Activated CD4-positive, alpha-beta T cell treated with anti-CD3 and anti-CD28 coated beads, Interleukin-2, amount 50 U/mL, for 4 hours (primary cell): ENCODE measurements at places on chromosomes 16 and 17.

DNA sequence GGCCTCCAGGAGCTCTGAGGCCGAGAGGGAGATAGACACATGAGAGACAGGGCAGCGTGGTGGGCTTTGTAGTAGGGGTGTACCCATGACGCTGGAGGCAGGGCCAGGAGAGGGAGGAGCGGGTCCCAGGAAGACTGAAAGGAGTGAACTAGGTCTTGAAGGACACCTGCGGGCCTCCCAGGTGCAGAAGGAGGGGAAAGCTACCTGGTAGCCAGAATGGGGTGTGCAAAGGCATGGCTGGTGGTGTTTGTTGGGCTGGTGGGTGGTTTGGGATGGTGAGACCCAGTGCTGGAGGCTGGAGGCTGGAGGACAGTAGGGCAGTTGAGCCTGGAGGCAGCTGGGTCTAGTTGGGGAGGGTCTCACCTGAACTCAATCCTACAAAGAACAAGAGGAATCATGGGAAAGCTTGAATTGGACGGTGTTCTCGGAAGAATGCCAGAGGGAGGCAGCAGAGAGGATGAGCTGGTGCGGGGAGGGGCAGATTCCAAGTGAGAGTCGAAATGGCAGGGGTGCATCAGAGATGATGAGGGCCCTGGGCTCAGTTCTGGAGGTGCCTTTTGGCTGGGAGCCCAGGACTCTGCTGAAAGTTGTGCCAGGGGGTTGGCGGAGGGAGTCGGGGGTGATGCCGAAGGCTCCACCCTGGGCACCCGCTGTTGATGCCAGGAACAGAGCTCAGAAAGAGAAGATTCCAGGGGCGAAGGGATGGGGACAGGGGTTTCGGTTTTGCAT is 21.2 kb downstream of the C1QTNF1 start:
- DNase-seq = no peak

DNA sequence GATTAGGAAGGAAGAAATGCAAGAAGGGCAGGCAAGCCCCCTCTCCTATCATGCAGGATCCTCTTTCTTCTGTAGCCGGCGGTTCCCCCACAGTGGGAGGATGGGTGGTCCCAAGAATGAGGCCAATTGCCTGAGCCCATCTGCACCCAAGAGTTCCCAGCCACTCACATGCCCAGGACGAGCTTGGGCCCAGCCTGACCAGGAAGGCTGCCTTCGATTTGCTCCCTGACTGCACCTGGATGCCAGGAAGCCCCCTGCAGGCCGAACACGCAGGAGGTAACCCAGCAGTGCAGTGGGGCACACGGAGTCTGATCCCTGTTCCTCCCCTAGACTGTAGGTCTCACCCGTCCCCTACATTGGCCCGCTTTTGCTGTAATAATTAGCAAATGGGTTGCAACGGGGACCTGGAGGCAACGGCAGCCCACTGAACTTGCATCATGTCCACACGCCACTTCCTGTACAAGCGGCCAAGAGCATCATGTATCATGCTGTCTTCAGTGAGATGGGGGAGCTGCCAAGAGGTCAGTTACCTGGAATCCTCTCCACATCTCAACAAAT is 67.5 kb downstream of the AMFR start:
- DNase-seq = no peak

- DNase-seq = no peak
These were observed 25.3 kb downstream of the NXPH3 start for GRCh38 chr17:49600949-49601348.

DNA sequence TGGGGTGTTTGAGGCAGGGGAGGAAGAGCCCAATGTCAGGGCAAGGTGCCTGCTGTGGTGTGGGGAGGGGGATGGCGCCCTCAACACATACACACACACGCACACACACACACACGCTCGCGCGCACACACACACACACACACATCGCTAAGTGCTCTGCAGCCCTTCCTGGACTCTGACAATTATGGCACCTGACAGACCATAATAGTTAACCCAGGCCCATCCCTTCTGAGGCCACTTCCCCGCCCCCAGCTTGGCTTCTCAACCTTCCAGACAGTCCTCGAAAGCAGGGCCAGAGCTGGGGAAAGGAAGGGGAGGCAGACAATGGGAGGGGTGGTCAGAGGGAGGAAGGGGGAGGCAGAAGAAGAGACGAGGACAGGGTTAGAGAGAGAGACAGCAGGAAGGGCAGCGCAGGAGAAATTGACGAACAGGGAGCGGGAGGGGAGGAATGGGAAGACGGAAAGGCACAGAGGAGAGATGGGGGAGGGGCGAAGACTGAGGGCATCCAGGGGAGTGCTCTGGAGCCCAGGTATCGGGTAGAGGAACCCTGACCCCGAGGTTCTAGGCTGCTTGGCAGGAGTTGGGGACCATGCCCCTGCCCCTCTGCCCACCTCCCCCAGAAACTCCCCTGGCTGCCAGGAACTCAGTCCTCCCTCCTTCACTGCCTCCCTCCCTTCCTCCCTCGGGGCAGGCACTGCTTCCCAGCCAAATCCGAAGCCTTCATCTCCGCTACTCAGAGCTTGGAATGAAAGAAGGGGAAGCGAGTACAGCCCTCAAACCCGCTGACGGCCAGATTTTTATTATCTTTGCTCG is 4.0 kb downstream of the SRCIN1 start:
- DNase-seq = no peak

- DNase-seq = no peak
These were observed 156.8 kb downstream of the XYLT1 start for GRCh38 chr16:17313793-17314547.

GRCh38 chr16:30761427-30761927 is 385 bp downstream of the CFAP119 start:
- DNase-seq = no peak

DNA sequence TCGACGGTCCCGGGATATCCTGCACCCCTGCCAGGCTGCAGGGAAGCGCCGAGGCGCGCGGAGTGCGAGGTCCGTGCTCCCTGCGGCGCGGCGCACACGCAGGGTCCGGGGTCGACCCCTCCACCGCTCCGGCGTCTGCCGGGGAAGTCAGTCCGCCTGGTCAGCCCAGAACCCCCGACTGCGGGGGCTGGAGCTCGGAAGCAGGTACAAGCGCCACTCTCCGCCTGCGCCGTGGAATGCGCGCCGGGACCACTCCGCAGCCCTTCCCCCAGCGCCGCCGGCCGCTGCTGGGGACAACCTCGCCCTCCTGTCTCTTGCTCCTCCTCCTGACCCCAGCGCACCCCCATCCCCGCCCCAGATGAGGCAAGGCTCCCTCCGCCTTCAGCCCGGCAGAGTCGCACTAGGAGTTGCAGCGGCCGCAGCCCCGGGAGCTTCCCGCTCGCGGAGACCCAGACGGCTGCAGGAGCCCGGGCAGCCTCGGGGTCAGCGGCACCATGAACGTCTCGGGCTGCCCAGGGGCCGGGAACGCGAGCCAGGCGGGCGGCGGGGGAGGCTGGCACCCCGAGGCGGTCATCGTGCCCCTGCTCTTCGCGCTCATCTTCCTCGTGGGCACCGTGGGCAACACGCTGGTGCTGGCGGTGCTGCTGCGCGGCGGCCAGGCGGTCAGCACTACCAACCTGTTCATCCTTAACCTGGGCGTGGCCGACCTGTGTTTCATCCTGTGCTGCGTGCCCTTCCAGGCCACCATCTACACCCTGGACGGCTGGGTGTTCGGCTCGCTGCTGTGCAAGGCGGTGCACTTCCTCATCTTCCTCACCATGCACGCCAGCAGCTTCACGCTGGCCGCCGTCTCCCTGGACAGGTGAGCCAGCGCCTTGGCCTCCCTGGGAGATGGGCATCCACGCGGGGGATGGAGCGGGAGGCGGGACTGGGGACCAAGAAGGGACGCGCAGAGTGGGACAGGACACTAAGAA is at the start of gene GALR2:
TSS of gene GALR2 (plus strand) at position 392 of the 974 bp plus-strand sequence. CDS start at position 495, 103 bp downstream.
- no peak for DNase-seq

DNA sequence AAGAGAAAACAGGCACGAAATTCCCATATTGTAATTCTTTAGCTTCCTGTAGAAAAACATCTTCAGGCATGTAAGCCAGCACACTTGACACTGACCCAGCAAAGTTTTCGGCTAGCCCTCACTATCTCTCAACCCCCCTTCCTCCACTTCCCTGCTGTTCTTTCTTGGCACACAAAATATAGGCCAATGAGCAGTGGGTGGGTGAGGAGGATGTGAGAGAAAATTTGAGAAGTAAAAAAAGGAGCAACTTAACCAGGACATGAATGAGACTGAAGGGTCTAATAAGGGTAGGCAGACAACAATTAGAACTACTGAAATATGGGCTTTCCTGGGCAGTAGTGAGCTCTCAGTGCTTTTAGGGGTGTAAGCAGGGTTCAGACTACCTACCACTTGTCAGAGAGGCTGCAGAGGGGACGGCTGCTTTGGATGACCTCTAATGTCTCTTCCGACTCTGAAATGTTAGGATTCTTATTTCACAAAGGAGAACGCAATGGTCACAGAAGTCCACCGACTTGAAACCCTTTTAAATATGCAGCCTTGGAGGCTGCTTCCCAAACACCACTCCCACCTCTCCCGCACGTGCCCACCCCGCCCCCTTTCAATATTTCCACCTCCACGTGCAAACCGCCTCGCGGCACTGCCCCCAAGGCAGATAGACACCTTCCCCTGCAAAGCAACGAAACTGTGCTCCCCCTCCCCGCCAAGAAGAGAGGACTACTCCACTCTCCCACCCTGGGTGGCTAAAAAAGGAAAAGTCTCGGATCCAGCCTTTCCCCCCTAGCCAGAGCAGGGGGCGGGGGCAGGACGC is 889 bp downstream of the MBTD1 start:
- no peak for DNase-seq

- DNase-seq = no peak
These were observed 316.3 kb downstream of the SEC14L1 start for GRCh38 chr17:77456951-77457548.

DNA sequence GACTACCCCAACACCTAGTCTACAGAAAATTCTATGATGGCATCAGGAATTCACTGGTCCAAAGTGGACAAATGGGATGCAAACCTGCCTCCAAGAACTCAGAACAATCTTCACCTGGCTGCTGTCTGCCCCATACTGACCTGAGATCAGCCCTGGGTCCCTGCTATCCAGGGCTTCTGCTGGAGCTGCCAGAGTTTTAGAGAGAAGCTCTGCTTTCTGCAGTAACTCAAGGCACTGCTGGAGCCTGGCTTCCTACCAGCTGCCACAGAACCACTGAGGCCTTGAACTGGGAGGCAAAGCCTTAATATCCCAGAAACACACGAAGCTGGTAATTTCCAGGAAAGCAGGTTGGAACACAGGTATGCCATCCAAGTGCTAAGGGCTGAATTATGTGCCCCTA is 7.5 kb downstream of the TMEM170A start:
- no peak for DNase-seq

DNA sequence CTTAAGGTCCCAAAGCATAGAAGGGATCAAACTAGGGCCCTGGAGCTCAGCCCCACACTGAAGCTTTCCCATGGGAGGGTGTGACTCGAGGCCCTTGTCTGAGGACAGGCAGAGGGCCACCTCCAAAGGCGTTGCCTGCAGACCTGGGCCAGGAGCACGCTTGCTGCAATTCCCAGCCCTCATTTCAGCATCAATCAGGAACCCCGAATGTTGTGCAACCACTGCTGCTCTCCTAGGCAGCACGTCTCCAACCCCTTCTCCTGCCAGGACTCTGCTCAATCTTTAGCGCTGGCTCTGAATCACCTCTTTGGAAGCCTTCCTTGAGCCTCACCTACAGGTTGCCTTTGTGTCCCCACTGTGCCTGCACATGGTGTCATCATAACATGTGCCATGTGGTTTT is 14.0 kb upstream of the ATP2C2 start:
- no peak for DNase-seq

GRCh38 chr17:50570032-50570431 is 9.5 kb downstream of the CACNA1G start:
- no peak for DNase-seq

DNA sequence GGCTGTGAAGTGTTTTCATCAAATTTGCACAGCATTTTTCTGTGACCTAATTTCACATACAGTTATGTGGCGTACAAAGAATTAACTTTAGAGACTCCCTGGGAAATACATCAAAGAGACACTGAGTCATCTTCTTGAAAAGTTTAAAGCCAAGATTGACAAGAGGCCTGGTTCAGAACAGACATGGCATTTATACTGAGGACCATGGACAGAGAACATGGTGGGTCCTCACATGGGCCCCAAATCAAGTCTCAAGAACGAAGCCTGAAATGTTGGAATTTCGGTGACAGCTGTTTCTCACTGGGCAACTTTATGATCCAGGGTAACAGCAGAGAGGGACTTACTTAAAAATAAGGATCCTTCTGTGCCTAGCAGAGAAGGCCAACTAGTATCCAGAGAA is 311.5 kb upstream of the KCNJ16 start:
- DNase-seq = no peak

- DNase-seq = peak; percentile 37
These were observed 882 bp downstream of the SCARF1 start for GRCh38 chr17:1644493-1645206.

DNA sequence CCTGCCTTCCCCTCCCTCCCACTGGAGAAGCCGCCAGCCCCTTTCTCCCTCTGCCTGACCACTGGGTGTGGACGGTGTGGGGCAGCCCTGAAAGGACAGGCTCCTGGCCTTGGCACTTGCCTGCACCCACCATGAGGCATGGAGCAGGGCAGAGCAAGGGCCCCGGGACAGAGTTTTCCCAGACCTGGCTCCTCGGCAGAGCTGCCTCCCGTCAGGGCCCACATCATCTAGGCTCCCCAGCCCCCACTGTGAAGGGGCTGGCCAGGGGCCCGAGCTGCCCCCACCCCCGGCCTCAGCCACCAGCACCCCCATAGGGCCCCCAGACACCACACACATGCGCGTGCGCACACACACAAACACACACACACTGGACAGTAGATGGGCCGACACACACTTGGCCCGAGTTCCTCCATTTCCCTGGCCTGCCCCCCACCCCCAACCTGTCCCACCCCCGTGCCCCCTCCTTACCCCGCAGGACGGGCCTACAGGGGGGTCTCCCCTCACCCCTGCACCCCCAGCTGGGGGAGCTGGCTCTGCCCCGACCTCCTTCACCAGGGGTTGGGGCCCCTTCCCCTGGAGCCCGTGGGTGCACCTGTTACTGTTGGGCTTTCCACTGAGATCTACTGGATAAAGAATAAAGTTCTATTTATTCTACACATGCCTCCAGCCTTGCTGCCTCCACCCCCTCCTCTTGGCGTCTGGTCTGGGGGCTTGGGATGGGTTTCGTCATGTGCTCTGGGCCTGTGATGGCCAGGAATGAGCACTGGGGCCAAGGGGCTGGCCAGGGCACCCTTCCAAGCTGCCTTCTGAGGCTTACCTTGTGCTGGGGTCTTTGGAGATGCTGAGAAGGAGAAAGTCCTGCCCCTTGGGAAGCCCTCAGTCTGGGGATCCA is 7.3 kb downstream of the GJD3 start:
- no peak for DNase-seq

- no peak for DNase-seq
These were observed 3.6 kb downstream of the ESRP2 start for GRCh38 chr16:68232335-68232734.
